ENCODE measurements at places on chromosomes 5 and 9.
A peak's percentile ranks its signal among the peaks of the same experiment; 100 is the strongest.

GRCh38 chr5:98594098-98594497 lies 179.4 kb upstream of the RGMB start:
- DNase-seq: no peak

DNA sequence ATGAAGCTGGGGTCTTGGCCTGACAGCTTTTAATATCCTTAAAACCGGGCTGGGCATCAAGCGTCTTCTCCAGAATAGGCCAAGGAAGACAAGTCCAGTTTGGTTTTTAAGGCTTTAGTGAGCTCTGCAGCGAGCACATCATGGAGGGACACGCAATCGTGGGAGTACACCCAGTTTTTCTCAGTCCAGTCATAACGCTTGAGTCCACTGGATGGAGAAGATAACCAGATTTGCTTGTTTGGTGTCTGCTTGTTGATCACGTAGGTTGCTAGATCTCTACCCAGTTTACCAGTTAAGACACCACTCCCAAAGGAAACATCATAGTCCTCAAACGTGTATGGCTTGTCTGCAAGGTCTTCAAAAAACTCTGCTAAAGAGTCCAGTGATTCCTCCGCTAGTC lies 27.4 kb upstream of the GOLGA1 start:
- no peak for DNase-seq

GRCh38 chr9:29439961-29440360 lies 1866.7 kb upstream of the C9orf72 start:
- DNase-seq: no peak

DNA sequence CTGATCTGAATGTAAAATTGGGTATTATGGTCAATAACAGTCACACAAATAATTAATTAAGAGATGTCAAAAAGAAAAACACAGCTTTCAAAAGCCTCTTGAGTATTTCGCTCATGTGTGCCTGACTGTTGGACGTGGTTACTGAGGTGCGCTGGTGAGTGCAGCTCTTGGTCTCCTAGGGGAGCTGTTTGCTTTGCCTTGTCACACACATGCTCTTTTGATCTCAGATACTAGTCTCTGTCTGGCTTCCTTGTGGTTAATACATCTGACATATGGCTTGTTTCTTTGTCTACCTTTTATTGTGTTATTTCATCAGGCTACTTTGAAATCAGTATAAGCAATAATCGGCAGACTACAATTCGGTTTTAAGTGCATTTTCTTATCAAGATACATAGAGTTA lies 51.5 kb downstream of the PCSK1 start:
- DNase-seq: no peak

GRCh38 chr5:90131383-90132133 lies 278.0 kb downstream of the CETN3 start:
- no peak for DNase-seq

DNA sequence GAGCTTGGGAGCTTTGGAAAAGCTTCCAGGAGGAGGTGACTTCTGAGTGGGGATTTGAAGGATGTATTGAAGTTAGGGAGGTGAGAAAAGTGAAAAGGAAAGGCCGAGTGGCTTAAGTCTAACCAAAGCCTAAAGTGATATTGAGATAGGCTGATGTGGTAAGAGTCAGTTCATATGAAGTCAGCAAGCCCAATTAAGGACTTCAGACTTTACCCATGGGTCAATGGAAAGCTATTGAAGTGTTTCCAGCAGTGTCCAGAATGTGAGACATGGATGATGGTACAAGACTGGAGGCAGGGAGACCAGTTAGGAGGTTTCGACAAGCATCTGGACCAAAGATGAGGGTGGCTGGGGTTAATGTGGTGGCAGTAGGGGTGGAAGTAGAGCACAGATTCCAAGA lies 134.3 kb upstream of the WWC1 start:
- DNase-seq: no peak

DNA sequence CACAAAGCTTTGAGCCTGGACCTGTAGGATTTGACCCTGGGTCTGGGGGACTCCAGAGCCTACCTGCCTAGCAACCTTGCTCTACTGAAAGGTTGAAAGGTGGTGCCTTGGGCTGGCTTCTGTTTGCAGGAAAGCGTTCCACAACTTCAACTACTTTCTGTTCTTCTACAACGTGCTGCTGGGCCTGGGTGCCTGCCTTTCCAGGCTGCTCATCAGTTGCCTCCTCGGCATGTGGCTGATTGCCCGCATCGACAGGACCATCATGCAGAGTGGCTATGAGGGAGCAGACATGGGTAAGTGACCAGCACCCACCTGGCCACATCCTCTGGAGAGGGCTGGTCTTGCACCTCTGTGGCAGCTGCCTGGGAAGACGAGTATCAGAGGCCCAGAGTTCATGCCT lies 13.6 kb upstream of the CCDC180 start:
- DNase-seq: no peak

GRCh38 chr5:153900703-153901395 lies 137.9 kb downstream of the FAM114A2 start:
- no peak for DNase-seq

DNA sequence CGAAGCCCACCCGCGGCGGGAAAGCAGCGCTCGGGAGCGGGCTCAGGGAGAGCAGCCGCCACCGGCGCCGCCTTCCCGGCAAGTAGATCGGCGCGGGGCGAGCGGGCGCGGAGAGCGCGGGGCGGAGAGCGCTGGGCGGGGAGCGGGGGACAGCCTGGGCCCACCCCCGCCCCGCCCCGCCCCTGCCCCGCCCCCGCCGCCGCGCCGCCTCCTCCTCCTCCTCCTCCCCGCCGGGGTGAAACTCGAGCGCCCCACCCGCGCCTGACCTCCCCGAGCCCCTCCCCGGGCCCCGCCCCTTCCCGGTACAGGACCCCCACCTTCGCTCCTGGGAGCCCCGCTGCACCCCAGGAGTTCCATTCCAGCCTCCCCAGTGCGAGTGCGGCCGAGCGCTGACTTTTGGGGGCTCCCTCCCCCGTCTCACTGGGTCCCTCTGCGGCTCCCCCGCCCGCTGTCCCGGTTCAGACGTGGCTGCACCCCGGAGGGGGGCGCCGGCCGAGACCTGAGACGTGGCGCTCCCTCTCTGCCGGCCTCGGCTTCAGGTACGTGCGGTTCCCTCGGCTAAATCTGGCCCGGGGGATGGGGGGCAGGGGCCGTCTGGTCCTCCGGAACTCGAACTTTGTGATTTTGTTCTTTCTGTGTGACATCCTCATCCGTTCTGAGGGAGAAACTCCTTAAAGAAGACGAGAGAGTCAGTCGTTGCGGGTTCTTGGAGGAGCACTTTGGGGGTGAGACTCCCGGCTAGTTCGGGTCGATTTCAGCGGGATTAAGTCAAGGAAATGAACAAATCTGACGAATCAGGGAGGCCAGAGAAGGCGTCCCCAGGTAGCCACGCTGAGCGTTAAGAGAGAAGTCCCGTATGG lies at the start of gene SEMA5A:
Gene SEMA5A, minus strand, starts transcription at position 84 of the 860 bp plus-strand sequence. CDS start 166,129 bp downstream, outside the sequence.
- DNase-seq: peak; percentile 52

DNA sequence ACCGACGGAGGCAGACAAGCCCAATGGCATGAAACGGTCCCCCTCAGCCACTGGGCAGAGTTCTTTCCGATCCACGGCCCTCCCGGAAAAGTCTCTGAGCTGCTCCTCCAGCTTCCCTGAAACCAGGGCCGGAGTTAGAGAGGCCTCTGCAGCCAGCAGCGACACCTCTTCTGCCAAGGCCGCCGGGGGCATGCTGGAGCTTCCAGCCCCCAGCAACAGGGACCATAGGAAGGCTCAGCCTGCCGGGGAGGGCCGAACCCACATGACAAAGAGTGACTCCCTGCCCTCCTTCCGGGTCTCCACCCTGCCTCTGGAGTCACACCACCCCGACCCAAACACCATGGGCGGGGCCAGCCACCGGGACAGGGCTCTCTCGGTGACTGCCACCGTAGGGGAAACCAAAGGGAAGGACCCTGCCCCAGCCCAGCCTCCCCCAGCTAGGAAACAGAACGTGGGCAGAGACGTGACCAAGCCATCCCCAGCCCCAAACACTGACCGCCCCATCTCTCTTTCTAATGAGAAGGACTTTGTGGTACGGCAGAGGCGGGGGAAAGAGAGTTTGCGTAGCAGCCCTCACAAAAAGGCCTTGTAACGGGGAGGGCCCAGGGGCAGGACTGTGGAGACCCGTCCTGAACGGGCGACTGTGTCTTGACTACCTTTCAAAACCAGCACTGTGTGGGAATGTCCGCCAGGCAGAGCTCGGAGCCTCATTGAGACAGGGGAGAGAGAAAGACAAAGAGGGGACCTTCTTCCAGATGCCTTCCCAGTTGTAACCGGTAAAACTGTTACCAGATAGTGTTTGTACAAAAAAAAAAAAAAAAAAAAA lies 29.9 kb downstream of the CD180 start:
- no peak for DNase-seq

DNA sequence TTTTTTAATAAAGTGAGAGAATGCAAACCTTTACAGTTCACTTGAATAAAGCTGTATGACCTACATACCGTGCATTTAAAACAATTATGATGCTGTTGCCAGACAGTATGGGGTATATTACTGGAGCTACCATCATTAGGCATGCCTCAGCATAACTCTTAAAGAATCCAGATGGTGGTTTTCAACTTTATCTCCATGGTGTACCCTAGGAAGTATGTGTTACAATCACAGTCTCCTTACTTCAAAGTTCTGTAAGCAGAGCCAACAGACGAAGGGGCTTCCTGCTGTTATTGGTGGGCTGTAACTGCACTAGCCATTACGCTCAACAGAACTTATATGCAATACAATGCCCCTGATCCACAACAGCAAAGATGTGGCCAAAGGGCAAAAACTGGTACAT lies 803.3 kb downstream of the DTWD2 start:
- DNase-seq: no peak

DNA sequence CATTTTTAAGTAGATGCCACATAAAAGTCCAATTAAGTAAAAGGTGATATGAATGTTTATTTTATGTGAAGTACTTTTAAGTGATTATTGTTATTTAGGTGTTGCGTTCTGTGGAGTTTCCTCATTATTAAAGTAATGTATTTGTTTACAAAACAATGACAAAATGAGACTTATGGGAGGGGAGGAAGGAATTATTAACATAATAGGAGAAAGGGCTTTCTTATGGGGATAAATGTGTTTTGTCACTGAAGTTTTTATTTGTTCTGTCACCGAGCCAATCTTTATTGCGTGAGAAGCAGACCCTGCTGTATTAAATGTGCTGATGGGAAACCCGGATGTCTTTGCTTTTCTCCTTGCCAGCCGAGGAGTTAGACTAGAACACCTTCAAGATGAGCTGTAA lies 44.5 kb downstream of the TRIO start:
- DNase-seq: no peak

GRCh38 chr5:31598640-31599611 lies 40.0 kb upstream of the PDZD2 start:
- no peak for DNase-seq

- no peak for DNase-seq
Measured at GRCh38 chr5:122429545-122430318, 117.7 kb downstream of the SNCAIP start.

DNA sequence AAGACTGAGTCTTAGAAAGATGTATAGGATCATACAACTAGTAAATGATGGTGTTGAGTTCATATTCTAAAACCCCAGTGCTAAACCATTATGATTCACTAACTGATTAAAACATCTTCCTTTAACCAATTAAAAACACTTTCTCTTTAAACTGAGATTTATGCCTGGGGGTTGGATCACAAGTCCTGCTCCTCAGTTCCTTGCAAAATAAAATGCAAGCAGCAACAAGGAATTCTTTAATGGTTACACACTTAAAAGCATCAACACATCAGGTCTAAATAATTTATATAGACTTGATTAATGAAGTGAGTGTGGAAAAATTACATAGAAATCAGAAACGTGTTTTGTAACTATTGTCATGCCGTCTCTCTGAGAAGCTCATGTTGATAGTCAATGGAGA lies 189.2 kb downstream of the TARS1 start:
- no peak for DNase-seq

DNA sequence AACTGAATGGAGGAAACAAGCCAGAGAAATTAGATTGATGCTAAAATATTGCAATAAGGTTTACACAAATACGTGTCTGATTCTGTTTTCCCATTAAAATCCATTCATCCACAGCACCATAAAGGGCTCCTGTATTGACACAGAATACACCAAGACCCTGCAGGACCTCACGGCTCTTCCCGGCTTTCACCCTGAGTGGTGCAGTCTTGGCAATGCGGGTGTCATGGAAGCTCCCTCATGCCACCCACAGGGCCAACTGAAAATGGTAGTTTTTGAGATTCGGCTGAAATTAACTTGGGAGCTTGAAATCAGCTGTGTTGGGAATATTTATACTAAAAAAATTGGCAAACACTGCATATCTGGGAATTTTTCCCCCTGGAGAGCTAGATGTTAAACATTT lies 17.3 kb upstream of the EXOC3 start:
- no peak for DNase-seq

GRCh38 chr9:134306636-134307600 lies 19.3 kb upstream of the RXRA start:
- no peak for DNase-seq

GRCh38 chr5:133638436-133638835 lies 26.1 kb upstream of the FSTL4 start:
- DNase-seq: no peak

GRCh38 chr5:56481428-56482357 lies 248.6 kb upstream of the ANKRD55 start:
- no peak for DNase-seq

GRCh38 chr9:96758845-96759673 lies 18.8 kb downstream of the ZNF510 start:
- no peak for DNase-seq

- DNase-seq: peak; percentile 65
Measured at GRCh38 chr9:14203356-14204056, 110.4 kb downstream of the NFIB start.

- DNase-seq: no peak
Measured at GRCh38 chr5:103915081-103915480, 352.5 kb upstream of the NUDT12 start.

DNA sequence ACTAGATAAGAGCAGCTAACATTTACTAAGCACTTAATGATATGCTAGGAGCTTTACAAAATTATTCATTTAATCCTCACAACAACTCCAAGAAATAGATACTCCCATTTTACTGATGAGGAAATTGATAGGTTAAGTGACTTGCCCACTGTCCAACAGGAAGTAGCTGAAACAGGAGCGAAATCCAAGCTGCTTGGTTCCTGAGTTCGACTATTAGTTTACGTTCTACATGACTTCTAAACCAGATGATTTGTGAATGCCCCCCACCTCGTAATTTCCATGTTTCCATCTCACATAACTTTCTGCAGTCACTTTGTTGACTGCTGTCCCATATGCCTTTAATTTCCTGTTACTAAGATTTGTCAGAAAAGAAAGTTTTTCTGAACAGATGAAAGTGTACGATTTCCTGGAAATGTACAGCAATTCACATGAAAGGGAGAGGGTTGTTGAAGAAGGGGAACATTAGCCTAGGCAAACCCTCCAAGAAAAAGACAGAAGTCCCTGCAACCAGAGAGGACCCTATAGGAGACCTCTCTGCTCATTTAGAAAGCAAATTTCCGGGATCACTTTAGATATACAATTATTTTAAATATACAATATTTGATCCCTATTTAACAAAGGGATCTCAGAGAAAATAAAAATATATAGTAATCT lies 279.1 kb upstream of the EFNA5 start:
- no peak for DNase-seq

- no peak for DNase-seq
Measured at GRCh38 chr9:27384262-27385014, 87.5 kb upstream of the EQTN start.

- DNase-seq: peak; percentile 37
Measured at GRCh38 chr5:59039296-59040023, 456.6 kb downstream of the RAB3C start.

All from anterior cingulate cortex (tissue), 58 donors.